Stimulated activated CD8-positive, alpha-beta memory T cell treated with anti-CD3 and anti-CD28 coated beads, Interleukin-7, amount 100 ng/mL, for 24 hours (primary cell): ENCODE measurements at places on chromosomes 5 and 9.
A peak's percentile ranks its signal among the peaks of the same experiment; 100 is the strongest.

- DNase-seq: no peak
Observed at GRCh38 chr5:155943516-155944407, 383.2 kb upstream of the SGCD start.

GRCh38 chr5:176169393-176170063 is 68.7 kb upstream of the SIMC1 start:
- no peak for DNase-seq

GRCh38 chr9:86945728-86946200 is 1.5 kb downstream of the GAS1 start:
- DNase-seq: no peak

DNA sequence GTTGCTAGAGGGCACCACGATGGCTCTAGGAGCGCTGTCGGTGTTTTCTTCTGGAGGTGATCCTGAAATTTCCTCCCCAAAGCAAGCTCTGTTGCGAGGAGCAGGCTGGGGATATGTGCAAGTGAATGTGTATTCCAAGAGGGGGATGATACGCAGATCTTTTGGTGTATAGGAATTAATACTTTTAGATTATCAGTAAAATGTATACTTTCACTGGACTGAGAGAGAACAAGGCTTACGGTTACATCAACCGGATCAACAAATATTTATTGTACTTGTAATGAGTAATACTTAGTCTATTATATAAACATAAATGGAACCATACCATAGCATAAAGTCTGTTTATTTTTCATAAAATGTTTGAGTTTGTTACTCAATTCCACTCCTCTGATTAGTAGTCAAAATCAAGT is 632 bp upstream of the PRKAA1 start:
- no peak for DNase-seq

- DNase-seq: no peak
Observed at GRCh38 chr9:20618361-20618802, 3.9 kb downstream of the MLLT3 start.

DNA sequence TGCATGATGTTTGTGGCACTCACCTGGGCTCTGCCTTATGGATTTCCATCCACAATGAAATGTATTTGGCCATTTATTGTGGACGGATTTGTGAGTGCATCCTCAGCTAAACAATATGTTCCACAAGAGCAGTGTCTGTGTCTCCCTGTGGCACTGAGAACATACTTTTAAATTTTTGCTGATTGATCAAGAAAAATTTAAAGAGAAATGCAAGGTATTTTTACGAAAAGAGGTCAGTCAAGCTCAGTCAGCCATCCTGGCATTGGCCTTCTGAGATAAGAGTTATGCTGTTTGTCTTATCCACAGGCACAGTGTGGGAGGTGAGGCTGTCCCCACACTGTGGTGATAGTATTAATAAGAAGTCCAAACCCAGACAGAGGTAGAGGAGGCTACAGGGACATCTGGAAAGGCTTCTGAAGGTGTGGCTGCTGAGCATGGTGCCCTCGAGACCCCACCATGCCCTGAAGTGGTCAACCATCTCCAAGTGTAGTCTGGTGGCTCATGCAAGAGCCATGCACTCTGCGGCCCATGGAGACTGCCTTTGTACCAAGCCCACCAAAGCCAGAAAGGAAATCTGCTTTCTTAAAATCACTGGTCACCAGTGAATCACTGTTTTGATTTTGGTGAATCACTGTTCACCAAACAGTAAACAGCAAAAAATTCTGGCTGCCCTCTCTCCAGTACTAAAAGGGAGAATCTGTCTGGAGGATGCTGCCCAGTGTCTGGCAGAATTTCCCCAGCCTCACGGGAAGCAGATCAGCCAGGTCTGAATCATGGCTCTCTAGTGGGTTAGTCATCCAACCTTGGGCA is 28.8 kb downstream of the SPOCK1 start:
- no peak for DNase-seq

- no peak for DNase-seq
Observed at GRCh38 chr5:74877624-74878304, 11.6 kb upstream of the FAM169A start.

GRCh38 chr9:115144706-115145105 is 26.7 kb upstream of the TNC start:
- no peak for DNase-seq

- DNase-seq: no peak
Observed at GRCh38 chr5:135008981-135009735, 24.9 kb downstream of the PITX1 start.

DNA sequence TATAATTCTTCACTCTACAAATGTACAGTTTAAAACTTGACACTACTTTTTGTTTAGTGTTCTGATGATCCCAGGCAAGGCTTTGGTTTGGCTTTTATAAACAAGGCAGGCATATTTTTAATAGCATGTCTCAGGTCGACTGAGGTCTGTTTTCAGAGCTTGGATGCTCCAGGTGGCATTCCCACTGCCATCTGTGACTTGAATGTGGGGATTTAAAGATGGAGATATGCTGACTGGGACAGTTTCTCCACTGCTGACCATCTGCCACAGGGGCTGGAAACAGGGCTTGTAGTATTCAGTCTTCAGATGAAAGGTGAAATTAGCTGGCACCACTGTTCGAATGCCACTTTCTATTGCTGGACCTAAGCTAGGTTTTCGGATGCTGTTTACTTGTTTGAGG is 1266.2 kb upstream of the CDH18 start:
- DNase-seq: no peak

DNA sequence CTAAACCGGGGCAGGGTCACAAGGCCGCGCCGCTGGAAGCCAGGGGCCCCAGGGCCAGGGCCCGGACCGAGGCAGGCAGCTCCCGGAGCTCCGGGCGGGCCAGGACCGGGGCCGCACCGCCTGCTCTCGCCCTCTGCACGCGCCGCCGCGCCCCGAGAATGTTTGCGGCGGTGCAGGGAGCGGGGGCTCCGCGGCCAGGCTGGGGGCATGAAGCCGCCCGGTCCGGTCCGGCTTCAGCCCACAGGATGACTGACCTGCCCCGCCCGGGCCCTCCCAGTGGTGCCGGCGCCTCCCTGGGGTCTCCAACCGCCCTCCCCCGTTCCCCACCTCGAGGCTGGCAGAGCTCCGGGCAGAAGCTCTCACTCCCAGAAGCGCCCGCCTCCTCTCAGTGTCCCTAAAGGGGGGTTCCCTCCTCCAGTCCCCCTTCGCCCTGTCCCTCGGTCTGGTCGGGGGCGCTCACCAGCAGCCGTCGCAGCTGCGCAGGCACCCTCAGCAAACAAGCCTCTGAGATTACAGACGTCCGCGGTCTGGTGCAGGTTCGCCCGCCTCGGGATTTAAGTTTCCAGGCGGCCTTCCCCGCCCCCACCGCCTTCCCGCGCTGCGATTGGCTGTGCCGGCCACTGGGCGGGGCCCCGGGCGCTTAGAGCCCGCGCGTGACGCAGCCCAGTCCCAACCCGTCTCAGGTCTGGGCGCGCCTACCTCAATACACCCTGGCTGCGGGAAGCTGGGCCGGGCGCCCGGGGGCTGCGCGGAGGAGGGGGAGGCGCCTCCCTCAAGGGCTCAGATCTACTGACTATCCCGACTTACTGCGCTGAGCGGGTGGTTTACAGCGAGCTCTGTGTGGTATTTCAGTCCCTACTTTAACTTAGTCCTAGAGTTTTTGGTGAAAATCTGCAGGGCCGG is at the start of gene CTSV:
TSS of gene CTSV (minus strand) at position 532 of the 903 bp plus-strand sequence. CDS start 1,099 bp downstream, outside the sequence.
- peak; percentile 43 for DNase-seq

GRCh38 chr5:178356431-178356872 is 123.8 kb upstream of the PHYKPL start:
- no peak for DNase-seq

DNA sequence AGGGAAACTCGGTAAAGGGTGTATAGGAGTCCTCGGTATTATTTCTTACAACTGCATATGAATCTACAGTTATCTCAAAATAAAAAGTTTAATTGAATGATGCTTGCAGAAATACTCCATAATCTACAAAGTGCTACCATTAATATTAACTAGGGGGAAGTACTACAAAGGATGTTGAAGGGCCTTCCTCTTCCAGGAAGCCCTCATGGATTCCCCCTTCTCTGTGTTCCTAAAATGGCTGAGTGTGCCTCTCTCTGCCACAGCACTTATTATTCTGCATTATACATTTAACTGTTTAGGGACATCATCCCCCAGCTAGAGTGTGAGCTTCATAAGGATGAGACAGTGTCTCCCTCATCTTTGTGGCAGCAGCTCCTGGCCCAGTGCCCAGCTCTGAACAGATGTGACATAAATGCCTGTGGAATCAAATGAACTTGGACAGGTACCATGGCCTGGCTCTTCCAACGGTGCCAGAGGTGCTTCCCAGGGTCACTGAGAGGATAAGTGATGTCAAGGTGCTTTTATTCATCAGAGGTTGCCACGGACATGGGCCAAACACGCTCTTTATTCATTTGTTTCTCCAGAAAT is 99.5 kb downstream of the PAX5 start:
- DNase-seq: no peak

GRCh38 chr5:55418994-55419968 is 111.5 kb downstream of the MTREX start:
- DNase-seq: no peak

DNA sequence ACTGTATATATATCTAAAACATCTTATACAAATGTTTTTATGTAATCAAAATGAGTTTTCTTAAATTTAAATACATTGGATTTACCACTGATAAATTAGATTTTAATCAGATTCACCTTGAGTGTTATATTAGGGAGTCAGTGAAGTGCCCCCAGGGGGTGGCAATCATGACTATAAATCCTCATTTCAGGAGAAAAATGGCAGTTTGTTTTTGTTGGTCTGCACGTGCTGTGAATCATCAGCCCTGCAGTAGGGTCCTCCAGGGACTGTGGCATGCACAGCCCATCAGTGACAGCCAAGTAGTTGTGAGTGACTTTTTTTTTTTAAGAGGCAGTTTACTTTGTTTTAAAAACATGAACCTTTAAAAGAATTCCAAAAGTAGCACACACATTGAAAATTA is 65.2 kb downstream of the ZSWIM6 start:
- no peak for DNase-seq

- no peak for DNase-seq
Observed at GRCh38 chr5:32828492-32828891, 117.4 kb downstream of the NPR3 start.

- DNase-seq: no peak
Observed at GRCh38 chr9:37914701-37915358, 10.9 kb upstream of the SLC25A51 start.

- no peak for DNase-seq
Observed at GRCh38 chr9:2085716-2086115, 70.6 kb downstream of the SMARCA2 start.

DNA sequence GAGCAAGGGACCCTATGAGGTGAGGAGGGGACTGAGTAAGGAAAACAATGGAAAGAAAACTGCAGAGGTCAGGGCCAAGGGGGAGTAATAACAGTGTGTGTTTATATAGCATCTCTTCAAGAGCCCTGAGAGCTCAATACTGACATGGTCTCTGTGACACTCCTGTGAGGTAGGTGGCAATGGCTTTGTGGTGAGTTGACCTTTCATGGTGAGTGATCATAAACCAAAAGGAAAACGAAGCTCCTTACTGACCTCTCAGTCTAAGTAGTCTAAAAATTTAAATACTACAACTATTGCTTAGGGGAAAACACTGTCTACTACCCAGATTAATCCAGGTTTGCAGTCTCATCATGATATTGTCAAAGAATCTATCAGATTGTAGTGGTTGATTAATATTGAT is 130.9 kb downstream of the SNCAIP start:
- no peak for DNase-seq

GRCh38 chr5:121497176-121497575 is 354.5 kb upstream of the FTMT start:
- DNase-seq: no peak

DNA sequence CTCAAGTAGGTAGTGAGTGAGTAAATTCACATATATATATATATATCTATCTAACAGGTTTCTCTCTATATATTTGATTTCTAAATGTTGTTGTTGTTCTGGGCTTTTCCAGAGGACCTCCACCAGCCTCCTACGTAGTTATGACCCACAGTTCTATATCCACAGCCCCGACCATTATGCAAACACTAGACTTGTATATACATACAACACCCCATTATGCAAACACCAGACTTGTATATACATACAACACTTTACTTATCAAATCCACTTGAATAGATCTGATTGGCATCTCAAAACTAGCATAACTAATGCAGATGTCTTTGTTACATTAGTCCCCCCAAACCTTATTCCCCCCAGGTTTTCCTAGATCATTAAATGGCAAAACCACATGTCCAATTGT is 108.7 kb downstream of the JAKMIP2 start:
- no peak for DNase-seq

- DNase-seq: no peak
Observed at GRCh38 chr9:103991698-103992097, 102.4 kb upstream of the SMC2 start.

DNA sequence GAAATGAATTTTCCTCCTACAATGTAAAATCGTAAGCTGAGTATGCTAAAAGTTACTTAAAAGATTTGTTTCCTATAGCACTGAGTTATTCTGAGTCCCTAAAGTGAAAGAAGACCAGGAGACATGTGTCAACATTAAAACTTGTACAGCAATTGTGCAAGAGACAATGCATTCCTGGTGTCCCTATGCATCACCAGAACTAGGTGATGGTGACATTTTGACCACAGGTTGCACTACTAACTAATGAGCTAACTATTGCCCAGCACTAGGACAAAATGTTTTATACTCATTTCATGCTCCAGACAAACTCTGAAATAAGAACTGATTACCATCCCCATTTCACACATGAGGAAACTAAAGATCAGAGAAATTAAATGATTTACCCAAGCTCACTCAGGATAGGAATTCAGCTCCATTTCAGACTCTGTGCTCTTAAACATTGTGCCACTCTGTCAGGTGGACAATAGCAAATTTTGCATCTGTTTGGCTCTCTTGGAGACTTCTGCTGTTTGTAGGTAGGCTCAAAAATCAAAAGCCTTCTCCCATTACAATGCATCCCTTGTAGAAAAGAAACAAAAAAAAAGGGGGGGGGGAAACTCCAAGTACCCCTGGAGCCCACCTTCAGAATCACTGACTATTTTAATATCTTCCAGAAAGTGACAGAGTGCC is 269.2 kb downstream of the ACTL7B start:
- no peak for DNase-seq

- no peak for DNase-seq
Observed at GRCh38 chr9:16429671-16430070, 440.8 kb downstream of the BNC2 start.

GRCh38 chr5:118224546-118224945 is 763.8 kb downstream of the DTWD2 start:
- no peak for DNase-seq
